Right lobe of liver (tissue), 6 donors: ENCODE measurements at places on chromosomes 3 and 15. TPM values are rescaled to one million over a fixed set of nuclear protein-coding genes. Genes with fewer than 3 reads are reported as not detected.

DNA sequence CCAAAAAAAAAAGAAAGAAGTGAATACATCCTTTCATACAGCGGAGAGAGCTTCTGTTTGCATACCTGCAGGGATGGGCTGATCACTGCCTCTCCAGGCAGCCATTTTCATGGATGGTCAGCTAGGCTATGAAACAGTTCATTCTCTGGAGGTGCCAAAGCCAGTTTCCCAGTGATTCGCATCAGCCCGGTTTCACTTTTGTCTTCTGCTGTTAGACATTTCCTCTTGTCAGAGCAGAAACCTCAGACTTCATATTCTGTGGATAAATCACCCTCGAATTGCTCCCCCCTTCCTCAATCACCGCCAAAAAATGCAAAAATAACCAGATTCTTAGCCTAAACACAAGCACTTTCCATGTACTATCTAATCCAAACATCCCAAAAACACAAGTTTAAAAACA lies 225.6 kb downstream of the ADAMTS9 start:
- no peak for DNase-seq

DNA sequence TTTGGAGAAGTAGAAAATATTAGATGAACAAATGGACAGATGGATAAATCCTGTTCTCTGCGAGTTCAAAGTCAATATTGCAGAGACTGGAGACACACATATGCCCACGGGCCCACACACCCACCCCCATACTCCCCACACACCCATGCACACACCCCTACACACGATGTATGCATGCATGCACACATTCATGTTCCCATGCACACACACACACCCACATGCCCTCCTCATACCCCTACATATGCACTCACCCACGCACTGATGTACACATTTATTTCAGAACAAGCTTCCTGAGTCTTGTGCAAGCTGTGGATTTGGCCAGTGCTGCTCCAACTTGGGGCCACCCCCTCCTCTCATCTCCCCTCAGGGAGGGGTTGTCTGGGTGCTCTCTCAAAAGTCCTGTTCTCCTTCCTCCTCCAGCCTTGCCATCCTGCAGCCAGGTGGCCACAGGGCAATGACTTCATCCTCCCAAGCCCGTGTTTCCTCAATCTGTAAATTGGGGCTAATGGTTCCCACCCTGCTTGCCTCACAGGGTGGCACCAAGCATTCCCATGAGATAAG lies 16.4 kb downstream of the MAPKAPK3 start:
- DNase-seq: no peak

GRCh38 chr15:88828791-88829190 lies 25.6 kb downstream of the ACAN start:
- no peak for DNase-seq

GRCh38 chr3:63582943-63583500 lies 69.5 kb upstream of the SNTN start:
- no peak for DNase-seq

SLC51B gene
- total RNA-seq: 0.32 TPM

SLC6A1 gene
- 14.5 TPM for total RNA-seq

DNA sequence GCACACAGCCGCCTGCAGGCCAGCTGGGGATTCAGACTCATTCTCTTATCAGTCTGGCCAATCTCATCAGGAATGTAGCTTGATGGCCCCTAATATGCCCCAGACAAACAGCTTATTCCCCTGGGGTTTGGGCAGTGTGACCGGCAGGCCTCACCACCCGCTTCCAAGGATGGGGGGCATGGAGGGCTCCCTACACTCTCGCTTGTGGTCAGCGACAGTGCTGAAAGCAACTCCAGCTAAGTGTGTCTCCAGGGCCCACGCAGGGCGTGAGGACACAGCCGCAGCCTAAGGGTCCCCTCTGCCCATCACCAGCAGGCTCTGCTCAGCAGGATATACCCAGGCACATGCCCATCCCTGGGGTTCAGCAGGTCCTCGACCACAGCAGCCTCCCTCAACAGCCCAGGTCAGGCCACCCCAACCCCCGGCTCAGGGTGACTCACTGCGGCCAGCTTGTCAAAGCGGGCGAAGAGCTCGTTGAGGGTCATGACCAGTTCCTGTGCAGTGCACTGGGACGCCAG lies 116.7 kb downstream of the ADCY5 start:
- no peak for DNase-seq

MAP6D1 gene
- 0.37 TPM for total RNA-seq

ACTC1 gene
- 1.4 TPM for total RNA-seq

DNA sequence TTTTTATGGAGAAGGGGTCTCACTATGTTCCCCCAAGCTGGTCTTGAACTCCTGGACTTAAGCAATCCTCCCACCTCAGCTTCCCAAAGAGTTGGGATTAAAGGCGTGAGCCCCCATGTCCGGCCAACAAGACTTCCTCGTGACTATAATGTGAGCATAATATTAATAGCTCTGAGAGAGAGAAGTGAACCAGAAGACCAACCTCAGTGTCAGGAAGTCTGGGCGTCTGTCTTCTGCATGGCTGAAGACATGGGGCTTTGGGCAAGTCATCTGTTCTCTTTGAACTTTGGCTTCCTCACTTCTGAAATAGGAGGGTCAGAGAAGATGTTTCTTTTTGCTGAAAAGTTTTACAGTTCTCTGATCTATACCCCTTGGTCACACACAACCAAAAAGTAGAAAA lies 92.1 kb downstream of the SLC49A4 start:
- no peak for DNase-seq

TM6SF1 gene
- total RNA-seq: 1.4 TPM

- no peak for DNase-seq
These were observed 214.3 kb downstream of the SQOR start for GRCh38 chr15:45849136-45849535.

TM4SF18 gene
- 4.6 TPM for total RNA-seq

DNA sequence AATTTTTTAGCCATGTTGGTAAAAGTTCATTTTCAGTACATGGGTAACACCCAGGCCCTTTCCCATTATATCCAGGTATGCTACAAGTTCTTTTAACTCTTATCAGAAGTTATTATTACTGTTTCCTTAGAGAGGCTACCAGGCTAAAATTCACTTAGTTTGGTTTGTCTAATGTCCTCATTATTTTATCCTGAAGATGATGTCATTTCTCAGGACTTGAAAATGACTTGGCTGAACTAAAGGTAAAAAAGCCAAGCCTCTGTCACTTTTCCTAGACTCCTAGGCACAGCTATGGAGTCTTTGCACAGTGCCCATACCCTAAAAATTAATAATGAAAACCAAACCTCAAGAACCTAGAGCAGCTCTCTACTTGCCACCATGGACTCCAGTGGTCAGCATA lies 4.1 kb downstream of the ELL3 start:
- no peak for DNase-seq
